ENCODE measurements at places on chromosomes 5 and 9. TPM values are rescaled to one million over a fixed set of nuclear protein-coding genes. Genes with fewer than 3 reads are reported as not detected.

EQTN gene
- not detected for total RNA-seq

FBP2 gene
- total RNA-seq = not detected

BRD9 gene
- 82.0 TPM for total RNA-seq

PCDHGB7 gene
- 0.12 TPM for total RNA-seq

FGF10 gene
- not detected for total RNA-seq

RELL2 gene
- total RNA-seq = 24.1 TPM

MCIDAS gene
- not detected for total RNA-seq

SH3TC2 gene
- total RNA-seq = not detected

ZFP37 gene
- total RNA-seq = 0.33 TPM

CRHBP gene
- 0.23 TPM for total RNA-seq

DNA sequence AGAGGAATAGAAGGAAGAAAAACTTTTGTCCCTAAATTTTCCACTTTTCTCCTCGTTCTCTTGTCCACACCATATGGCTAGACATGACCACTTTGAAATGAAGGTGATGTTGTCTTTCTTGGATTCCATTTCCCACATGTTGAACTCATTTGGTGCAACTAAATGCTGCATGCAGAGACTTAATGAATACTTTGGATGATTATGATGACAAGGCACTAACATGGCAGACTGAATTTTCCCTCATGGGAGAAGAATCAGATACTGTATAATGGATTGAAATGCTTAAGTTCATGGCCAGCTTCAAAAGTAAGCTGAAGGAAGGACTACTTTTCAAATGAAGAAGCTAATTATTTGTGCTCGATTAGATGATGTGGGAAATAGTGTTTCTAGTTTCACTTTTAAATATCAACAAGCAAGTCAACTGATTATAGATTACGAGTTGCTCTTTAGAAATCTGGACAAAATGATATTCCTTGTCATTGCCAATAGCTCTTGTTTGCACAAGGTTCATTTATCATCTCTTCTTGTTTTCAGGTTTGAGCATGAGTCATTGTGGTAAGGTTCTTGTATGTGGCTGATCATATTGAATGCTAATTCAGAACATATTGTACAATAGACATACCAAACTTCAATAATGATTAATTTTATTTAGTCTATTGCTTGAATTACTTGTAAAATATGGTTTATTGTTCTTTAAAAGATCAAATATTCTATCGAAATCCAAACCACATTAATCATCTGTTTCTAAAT is 501.3 kb upstream of the FTMT start:
- no peak for DNase-seq

- peak; percentile 61 for DNase-seq
These were observed 566.0 kb downstream of the CAAP1 start for GRCh38 chr9:26326563-26326962.

- no peak for DNase-seq
These were observed 15.4 kb downstream of the ZDHHC21 start for GRCh38 chr9:14677872-14678271.

GRCh38 chr5:62560786-62561185 is 17.8 kb upstream of the LRRC70 start:
- DNase-seq = no peak

DNA sequence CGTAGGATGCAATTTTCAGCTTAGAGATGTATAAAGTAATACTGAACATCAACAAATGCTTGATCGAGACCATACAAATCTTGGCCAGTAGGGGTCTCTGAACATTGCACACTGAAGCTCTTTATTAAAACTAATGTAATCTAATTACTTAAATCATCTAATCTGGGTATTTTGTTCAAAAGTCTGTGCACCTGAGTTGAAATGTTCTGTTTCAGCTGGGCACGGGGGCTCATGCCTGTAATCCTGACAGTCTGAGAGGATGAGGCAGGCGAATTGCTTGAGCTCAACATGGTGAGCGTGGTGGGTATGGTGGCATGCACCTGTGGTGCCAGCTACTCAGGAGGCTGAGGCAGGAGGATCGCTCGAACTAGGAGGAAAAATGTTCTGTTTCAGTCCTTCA is 41.0 kb downstream of the ESM1 start:
- peak; percentile 84 for DNase-seq

- DNase-seq = no peak
These were observed 298.9 kb downstream of the TMEM38B start for GRCh38 chr9:105993116-105993854.

DNA sequence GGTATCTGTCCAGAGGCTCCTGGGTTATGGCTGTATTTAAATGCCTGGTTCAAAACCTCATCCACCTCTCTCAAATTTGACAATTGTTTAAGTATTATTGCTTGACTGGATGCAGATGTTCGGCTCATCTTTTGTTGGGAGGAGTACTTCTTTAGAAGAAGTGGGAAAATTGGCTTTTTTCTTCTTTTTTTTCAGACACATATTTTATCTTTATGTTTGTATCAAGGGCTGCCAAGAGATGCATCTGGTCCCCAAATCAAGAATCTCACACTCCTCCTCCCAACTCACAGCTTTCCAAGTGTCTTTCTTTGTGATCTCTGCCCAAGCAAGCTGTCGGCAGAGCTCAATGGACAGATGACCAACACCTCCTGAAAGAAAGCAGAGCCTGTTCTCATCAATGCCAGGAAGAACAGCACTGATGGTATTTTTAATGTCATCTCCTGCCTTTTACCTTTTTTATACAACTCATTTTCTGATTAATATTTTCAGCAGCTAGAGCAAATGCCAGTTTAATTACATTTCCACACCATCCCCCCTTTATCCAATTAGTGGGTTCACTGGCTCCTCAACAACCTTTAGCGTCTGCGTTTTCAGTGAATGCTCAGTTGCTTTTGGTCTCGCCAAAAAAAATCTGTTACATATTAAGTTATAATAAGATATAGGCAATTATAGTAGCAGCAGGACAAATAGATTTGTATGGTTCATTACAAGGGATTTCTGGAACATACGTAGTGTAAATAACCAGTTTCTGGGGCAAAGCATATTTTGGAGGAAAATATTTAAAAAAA is 110.3 kb upstream of the SLIT3 start:
- DNase-seq = no peak

DNA sequence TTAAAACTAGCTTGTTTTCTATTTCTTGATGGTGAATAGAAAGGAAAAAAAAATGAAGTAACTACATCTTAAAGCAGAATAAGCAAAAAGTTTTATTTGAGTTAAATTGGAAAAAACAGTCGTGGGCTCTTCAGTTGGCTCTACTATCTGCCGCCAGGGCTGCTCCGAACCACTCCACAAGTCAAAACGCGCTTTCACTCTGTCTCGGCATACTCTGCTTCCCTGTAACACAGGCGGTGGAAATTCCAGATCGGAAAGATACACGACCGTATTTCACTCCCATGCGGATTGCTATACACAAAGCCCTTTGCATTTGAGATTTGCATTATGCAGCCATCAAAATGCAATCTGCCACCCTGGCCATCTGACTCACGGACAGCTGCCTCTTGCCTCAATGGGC is 505.6 kb downstream of the IRX1 start:
- no peak for DNase-seq

- DNase-seq = no peak
These were observed 109.8 kb upstream of the EDIL3 start for GRCh38 chr5:84494453-84494852.

- peak; percentile 49 for DNase-seq
These were observed 6.4 kb downstream of the ISCA1 start for GRCh38 chr9:86275962-86276361.

DNA sequence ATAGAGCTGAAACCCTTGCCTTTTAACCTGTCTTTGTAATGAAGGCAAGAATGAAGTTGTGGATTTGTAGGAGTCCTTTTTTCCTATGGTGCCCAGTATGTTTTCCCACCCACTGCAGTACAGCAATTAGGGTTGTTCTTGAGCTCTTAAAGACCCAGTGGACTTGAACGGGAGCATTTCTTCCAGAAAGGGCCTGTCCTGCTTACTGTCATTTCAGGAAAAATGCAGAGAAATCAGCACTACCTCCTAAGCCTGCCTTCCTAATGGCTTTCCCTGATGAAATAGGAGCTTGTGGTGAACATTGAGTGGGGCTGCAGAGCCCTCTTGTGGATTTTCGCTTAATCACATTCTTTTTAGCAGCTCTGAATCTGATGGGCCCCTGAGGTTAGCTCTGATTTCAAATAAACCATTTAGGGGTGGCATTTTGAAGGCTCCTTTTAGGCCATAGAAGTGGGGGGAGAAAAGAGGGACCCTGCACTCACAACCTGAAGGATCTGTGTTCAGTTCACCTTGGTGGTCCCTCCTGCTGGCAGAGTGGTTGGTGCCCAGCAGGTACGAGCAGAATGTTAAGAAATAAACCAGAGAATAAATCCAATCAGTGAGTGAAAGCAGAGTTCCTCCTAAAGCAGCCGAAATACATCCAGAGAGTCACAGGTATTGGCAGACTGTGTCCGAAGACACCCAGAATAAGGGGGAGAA is 188.0 kb upstream of the KLF9 start:
- peak; percentile 85 for DNase-seq

- DNase-seq = no peak
These were observed 211.2 kb upstream of the DAPK1 start for GRCh38 chr9:87286506-87286905.

DNA sequence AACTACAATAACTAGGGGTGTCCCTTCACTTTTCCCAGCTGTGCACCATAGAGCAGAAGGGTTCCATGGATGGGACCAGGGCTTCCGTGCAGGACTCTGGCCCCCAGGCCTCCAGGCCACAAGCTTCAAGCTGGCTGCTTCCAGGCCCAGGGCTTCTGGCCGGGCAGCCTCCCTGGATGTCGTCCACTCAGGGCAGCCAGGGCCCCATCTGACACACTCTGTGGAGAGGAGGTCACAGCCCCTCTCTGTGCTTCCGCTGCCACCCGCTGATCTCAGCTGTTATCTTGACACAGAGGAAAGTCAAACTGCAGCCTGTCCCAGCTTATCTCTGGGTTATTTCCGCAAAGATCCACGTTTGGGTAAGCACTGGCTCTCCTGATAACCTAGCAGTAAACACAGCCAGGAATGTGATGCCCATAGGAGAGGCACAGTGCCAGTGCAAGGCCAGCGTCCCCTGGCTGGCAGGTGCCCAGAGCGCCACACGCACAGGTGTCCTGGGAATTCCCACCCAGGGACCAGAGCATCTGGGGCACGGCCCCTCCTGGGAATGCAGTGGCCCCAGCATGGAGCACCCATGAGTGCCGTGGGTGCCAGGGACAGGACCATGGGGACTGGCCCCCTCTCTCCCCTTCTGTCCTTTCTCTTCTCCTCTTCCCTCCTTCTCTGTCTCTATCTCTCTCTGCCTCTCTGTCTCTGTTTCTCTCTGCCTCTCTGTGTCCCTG is 15.6 kb upstream of the SLC6A19 start:
- no peak for DNase-seq

DNA sequence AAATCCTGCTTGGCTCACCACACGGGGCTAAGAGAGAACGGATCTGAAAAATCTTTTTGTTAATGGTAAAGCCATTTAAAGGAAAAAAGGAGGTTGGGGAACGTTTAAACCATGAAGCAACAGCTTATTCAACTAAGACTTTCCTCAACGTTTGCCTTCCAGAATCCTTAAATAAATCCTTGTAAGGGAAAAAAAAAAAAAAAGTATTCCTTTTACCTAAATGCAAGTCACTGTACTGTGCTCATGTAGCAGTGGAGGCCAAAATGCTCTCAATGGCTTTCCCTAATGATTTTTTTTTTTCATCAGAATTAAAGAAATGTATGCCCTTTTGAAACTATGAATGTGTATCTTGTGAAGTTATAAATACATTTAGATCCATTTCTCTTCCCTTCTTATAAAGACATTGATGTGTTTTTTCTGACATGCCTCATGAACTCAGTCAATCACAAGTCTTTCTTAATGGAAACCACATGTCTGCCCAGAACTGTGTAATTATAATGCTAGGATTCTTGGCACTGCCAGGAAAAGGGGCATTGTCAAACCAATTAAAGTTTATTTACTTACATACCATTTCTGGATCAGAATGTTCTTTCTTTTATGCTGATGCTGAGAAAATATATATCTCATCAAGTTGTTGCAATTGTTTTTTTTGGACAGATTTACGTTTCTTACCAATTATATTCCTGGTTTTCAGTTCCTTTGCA is 107.5 kb downstream of the EBF1 start:
- no peak for DNase-seq

GRCh38 chr5:103138202-103138690 is 18.1 kb downstream of the PPIP5K2 start:
- no peak for DNase-seq

DNA sequence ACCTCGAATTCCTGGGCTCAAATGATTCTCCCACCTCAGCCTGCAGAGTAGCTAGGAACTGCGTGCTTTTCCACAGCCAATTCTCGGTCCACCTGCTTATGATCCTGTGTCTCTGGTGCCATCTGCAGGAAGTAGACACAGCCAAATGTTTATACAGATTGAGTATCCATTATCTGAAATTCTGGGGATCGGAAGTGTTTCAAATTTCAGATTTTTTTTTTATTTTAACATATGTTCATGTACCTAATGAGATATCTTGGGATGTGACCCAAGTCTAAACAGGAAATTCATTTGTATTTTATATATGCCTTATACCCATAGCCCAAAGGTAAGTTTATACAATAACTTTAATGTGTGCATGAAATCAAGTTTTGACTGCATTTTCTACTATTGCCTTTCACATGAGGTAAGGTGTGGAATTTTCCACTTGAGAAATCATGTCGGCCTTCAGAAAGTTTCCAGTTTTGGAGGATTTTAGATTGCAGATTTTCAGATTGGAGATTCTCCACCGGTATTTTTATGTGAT is 89.5 kb downstream of the ESM1 start:
- peak; percentile 66 for DNase-seq

DNA sequence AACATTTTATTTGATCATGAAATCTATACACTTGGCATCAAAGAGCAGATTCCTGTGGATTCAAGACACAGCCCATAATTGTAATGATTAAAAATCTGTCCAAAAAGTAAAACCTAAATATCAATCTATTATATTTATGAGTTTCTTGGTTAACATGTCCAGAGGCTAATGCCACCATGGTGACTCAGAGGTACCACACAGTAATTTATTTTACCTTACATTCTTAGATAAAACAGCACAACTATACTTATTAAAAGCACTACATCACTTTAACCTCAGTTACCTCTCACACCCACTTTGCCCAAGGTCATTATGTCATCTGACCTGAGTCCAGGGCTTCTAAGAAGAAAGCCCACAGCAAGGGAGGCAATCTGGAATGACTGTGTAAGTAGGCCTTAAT is 519.2 kb downstream of the RASEF start:
- no peak for DNase-seq

DNA sequence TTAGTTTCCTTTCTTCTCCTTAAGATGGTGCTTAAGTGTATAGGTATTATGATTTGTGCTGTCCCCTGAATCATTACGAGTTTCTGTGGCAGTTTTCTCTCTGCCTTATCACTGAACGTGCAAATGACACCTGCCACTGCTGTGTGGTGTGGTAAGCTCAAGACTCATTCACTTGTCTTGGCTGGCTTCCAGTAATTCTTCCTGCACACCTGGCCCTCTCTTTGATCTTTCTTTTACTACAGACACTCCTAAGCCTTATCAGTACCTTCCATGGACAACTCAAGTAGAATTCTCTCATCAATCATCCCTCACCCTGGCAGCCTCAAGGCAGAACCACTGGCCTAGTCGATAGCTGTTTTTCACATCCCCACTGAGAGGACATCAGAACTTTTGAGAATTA is 82.6 kb upstream of the ADAMTS19 start:
- DNase-seq = no peak
